ENCODE measurements at places on chromosomes 1 and 21.

- no peak for DNase-seq
These were observed 244.0 kb upstream of the DMRTA2 start for GRCh38 chr1:50667272-50667671.

DNA sequence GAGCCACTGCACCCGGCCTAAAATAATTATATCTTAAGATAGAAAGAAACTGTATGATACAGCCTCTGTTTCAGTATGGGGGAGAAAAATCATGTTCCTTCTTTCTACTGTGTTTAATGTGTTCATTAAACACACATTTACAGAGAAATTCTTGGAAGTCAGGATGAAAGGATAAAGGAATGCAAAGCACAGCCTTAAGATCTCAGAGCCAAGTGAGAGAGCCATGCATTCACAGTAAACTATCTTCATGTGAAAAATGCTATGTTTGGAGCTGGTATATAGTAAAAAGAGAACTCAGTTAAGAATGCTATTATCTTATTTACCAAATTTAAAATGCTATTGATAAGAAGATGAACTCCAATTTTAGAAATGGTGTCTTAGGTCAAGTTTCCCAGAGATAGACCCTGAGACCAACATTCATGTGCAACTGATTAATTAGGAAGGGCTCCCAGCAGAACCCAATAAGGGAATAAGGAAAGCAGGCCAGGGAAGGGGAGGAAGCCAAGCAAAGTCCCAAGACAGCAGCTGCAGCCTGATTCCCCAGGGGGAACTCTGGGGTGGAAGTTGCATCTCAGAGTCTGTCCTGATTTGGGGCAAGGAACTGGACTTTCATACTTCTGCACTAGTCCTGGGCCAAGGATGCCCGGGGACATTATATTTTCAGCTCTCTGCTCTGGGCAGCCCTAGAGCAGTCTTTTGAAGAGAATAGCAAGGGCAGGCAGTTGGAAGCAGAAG, 130.0 kb upstream of the ZNF648 start:
- DNase-seq = no peak

DNA sequence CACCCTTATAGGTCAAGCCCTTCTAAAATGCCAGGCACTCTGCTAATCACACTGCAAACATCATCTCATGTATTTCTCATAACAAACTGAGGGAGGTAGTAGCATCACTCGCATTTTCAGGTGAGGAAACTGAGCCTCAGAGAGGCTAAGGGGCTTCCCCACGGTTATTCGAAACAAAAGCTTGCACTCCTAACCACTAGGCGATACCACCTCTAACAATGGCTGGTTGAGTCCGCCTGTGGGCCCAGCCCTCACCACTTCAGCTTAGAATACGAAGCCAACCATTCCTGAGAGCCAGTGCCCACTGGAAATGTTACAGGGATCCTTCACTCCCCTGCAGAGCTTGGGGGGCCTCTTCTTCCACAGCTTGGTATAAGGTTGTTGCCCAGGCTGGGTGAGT, 65.3 kb upstream of the TENT5C start:
- DNase-seq = no peak

GRCh38 chr21:42566524-42567213, 53.0 kb downstream of the SLC37A1 start:
- no peak for DNase-seq

GRCh38 chr1:244205171-244205570, 154.1 kb downstream of the ZBTB18 start:
- DNase-seq = no peak

DNA sequence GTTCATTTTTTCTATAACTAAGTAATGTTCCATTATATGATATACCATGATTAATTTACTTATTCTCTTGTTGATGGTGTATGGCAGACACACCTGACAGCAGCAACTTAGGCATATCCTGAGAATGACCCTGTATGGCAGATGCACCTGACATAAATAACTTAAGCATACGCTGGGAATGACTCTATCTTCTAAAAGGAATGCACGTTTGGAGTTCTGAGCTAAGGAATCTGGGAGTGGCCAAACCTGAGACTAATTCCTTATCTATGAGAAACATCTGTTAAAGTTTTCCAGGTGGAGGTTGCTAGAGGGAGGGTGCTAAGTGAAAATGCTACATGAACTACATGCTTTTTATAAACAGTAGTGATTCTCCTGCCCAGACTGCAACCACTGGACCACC, 96.7 kb upstream of the RGS18 start:
- DNase-seq = no peak

DNA sequence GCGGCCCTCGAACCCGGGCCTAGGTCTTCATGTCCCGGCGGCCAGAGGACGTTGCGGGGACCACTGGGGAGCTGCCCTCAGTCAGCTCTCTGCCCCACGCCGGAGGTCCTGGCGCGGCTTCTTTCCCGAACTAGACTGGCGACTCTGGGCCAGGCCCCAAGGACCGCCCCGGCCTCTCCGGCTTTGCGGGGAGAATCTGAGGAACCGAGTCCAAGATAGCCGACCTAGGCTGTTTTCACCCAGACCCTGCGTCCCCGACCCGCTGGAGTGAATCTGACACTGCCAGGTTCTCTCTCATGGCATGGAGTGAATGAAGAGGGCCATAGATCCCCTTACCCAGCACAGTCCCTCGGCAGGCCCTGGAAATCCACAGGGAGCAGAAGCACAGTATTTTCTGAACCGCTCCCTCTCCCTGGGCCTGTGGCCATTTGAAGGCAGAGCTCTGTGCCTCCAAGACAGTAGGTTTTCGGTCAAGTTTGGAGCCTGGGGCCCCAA, 9.9 kb upstream of the BARHL2 start:
- no peak for DNase-seq

- DNase-seq = no peak
These were observed 50.2 kb downstream of the SLC25A24 start for GRCh38 chr1:108149796-108150467.

- DNase-seq = peak; percentile 75
These were observed 111.5 kb downstream of the ETS2 start for GRCh38 chr21:38917043-38917774.

- no peak for DNase-seq
These were observed 11.7 kb downstream of the CCNL2 start for GRCh38 chr1:1387098-1388077.

DNA sequence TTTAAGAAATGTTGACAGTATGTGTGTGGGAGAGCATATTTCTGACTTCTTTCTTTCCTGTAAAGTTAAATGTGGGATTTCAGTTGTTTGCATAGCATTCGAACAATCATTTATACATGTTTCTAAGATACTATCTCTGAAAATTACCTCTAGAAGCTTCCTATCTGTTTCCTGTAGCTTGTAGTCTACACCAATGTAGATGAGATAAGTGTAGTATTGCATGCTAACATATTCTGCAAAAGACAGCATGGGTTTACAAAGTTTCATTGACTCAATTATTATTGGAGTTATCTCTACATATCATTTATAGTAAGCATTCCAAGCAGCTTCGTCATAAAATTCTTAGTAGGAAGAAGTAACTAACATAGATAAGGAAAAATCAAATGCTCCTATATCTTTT, 98.9 kb upstream of the DPYD start:
- no peak for DNase-seq

GRCh38 chr1:78060857-78061563, 15.2 kb downstream of the GIPC2 start:
- DNase-seq = no peak

- no peak for DNase-seq
These were observed 176.0 kb downstream of the C1orf21 start for GRCh38 chr1:184562806-184563205.

- no peak for DNase-seq
These were observed 108.8 kb downstream of the SMYD3 start for GRCh38 chr1:246398126-246398813.

GRCh38 chr21:31117128-31117916, 79.0 kb upstream of the KRTAP19-8 start:
- DNase-seq = no peak

DNA sequence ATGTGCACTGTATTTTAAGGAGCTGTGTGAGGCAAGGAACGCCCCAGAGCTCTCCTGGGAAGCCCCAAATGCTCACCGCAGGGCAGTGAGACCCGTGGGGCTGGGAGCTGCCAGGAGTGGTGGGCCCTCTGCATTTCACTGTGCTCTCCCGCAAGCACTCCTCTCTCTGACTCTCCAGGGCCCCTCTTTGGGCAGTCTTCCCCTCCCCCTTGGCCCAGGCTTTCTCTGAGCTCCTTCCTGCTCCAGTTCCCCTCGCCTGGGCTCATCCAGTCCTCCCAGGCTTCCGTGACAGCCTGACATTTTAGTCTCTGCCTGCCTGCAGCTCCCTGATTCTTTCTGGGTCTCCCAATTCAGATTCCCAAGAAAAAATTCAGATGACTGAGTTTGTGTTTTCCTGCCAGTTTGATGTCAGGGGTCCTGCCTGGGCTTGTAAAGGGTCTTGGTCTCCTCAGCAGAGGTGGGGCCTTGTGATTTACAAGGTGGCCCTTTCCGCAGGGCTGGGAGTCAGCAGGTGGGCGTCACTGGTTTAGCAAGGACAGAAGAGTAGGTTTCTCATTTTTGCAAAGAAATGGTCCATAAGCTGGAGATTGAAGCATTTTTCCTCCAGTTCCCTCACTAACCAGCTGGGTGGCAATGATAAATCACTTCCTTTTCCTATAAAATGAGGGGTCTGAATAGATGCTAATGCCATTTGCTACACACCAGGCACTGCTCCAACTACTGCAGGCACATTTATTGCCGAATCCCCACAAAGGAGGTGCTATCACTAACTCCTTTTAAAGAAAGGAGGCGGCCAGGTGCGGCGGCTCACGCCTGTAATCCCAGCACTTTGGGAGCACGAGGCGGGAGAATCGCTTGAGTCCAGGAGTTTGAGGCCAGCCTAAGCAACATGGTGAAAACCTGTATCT, 1.9 kb upstream of the CA6 start:
- DNase-seq = no peak

- DNase-seq = no peak
These were observed 147.6 kb upstream of the CAMK1G start for GRCh38 chr1:209435654-209436566.

DNA sequence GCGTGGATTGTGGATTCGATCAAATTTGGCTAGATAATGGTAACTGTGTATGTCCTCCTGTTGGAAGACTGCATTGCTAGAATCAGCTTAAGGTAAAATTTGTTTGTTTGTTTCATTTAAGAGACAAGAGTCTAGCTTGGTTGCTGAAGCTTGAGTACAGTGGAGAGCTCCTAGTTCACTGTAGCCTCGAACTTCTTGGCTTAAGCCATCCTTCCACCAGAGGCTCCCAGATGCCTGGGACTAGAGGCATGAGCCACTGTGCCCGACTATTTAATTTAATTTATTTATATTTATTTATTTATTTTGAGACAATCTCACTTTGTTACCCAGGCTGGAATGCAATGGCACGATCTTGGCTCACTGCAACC, 1.5 kb downstream of the PHACTR4 start:
- no peak for DNase-seq

DNA sequence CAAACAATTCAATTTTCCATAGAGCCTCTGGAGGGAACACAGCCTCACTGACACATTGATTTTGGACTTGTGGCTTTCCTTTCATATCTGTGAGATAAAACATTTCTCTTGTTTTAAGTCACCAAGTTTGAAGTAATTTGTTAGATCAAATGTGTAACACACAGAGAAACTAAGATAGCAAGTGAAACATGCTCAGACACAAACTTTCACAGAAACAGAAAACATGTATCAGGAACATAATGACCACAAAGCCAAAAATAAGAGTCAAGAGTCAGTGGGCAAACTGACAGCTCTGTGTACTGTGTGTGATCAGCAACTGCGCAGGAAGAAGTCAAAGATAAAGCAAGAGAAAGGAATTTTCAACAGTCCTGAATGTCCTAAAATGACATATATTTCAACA, 1237.5 kb downstream of the AMY1C start:
- DNase-seq = no peak

DNA sequence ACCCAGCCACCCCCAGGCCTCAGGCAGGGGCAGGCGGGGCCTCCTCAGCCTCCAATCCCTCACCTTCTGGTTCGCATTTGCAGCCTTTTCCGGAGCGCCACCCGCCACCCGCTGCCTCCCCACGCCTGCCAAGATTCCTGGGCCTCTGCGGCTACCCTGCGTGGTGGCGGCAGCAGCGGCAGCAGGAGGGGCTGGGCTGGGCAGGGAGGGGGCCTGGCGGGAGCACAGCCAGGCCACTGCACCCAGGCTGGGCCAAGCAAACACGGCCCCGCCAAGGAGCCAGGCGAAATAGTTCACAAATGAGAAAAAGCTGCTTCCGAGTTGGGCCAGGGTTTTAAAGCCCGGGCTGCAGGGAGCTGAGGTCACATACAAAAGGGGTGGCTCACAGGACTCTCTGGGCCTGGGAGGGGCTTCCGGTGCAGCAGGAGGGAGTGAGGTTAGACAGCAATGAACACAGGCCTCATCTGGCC, 9.8 kb downstream of the COL8A2 start:
- no peak for DNase-seq

GRCh38 chr1:116373431-116374352, 648 bp downstream of the ATP1A1 start:
- DNase-seq = no peak

- no peak for DNase-seq
These were observed 174.0 kb upstream of the ATP1B1 start for GRCh38 chr1:168932539-168932938.

GRCh38 chr1:205924460-205924790, 18.8 kb downstream of the SLC26A9 start:
- no peak for DNase-seq

DNA sequence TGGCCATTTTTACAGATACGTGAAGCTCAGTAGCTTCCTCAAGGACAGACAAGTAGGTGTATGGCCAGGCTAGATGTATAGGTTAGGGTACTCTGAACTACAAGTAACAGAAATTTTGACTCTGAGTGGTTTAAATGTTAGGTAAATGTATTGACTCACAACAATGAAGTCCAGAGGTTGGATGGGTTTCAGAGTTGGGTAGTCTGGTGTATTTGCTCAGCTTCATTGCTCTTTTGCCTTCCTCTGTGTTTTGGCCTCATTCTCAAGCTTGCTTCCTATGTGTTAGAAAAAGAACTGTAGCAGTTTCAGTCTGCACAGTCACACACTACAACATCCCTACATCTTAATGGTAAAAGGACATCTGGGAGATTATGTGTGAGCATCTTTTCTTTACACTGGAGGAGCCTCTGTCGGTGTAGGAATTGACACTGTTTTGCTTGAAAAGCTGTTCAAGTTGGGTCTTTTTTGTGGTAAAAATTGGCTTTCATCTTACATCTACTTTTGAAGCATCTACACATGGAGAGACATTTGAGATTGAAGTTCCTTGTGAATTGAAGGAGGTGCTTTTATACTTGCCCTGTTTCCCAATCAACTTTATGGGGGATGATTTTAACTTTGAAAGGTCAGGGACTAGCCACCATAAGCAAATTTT, 64.4 kb downstream of the MAST2 start:
- DNase-seq = no peak

DNA sequence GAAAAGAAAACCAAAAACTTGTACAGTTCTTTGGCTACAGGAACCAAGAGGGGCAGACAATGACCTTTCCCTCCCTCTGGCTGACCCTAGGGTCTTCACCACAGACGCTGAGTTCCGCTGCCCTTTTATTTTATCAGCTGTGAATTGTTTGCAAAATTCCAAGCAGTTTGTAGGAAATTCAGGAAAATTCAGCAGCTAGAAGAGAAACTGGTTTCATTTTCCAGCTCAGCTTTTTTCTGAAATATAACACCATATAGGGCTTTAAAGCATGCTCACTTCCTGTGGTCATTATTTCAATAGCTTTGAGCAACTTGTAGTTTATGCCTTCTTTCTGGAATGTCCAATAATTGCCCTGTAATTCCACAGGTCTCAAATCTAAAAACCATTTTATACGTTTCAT, 5.5 kb upstream of the PIK3R3 start:
- DNase-seq = no peak

Measured in NCI-H1417 treated with DMSO at 0.1 percent for 48 hours (cell line).